ENCODE measurements at places on chromosomes 7 and 10. TPM values are rescaled to one million over a fixed set of nuclear protein-coding genes. Genes with fewer than 3 reads are reported as not detected.

Gene CDK6
- total RNA-seq, result 18.9 TPM

Gene LRRC4
- 2.4 TPM for total RNA-seq

Gene CCDC146
- 6.9 TPM for total RNA-seq

Gene GPRIN2
- total RNA-seq, result not detected

Gene NRP1
- 184 TPM for total RNA-seq

GRCh38 chr10:110003524-110003885, 4.3 kb upstream of the ADD3 start:
- DNase-seq, result no peak

DNA sequence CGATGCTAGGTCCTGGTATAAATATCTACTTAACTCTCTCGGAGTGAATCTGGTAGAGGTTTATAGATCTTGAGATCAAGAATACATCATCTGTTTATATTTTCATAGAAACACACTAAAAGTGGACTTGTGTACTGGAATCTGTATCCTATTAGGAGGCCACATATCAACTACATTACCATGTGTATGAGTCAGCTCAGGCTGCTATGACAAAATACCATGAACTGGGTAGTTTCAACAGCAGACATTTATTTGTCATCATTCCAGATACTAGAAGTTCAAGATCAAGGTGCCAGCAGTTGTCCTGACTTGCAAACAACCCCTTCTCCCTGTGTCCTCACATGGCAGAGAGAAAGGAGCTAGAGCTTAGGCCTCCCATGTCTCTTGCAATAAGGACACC, 113.9 kb upstream of the PFKP start:
- DNase-seq, result no peak

GRCh38 chr10:77007834-77008233, 629.8 kb downstream of the KCNMA1 start:
- DNase-seq, result no peak

DNA sequence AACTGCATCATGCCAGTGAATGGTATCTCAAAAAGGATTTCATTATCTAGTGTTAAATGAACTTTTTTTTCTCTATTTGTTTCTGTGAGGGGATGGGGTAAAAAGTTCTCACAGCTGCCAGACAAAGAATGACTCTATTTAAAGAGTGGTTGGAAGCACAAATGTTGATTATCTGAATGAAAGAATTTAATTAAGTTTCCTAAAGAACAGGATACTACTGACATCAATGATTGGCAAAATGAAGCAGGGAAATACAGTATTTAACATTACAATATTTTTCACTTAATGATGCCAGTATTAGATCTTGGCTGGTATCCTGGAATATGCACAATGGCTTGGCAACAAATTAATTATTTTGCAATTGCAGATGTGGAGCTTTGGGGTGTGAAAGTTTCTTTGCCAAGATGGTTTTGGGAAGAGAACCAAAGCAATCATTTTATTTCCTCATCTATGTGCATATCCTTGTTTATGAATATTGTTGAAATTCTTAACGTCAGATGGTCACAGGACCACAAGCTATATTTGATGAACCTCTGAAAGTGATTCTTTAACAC, 336.8 kb downstream of the ARL4A start:
- DNase-seq, result no peak

GRCh38 chr10:122245136-122245535, 26.0 kb upstream of the BTBD16 start:
- no peak for DNase-seq

GRCh38 chr10:95694665-95695064, 938 bp upstream of the TCTN3 start:
- DNase-seq, result no peak

DNA sequence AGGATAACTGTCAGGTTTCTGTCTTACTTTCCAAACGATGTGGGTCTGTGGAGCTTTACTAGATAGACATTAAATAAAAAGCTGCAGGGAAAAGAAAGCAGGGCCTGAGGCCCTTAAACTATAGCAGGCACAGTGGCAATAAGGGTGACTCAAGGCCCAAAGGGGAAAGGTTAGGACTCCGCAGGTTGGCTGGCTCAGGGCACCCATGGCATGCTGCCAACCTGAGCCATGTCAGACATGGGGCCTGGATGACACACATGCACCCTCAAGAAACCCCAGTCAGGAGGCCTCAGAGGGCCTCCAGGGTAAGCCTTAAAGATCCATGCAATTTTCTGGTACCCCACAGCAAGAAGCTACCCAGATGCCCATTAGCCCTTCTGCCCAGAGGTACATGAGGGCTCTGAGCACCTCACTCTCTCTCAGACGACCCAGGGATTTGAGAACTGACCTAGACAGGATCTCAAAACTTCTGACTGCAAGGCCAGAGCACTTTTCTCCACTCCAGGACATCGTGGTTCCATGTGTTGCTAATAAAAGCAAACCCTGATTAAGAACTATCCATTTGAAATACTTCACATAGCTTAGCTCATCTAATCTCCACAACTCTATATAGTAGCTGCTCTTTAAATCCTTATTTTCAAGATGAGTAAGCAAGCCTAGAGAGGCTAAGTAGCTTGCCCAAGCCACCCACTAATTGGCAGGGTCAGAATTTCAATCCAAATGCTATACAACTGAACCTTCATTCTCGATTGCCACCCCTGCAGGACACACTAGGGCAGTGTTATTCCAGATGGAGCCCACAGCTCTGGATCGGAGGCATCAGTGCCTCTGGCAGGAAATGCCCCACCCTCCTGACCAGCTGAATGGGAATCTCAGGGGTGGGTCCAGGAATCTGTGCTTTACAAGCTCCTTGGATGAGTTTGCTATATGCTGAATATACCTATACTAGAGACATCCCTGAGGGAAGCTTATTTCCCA, 132.5 kb upstream of the EFCAB10 start:
- DNase-seq, result no peak

DNA sequence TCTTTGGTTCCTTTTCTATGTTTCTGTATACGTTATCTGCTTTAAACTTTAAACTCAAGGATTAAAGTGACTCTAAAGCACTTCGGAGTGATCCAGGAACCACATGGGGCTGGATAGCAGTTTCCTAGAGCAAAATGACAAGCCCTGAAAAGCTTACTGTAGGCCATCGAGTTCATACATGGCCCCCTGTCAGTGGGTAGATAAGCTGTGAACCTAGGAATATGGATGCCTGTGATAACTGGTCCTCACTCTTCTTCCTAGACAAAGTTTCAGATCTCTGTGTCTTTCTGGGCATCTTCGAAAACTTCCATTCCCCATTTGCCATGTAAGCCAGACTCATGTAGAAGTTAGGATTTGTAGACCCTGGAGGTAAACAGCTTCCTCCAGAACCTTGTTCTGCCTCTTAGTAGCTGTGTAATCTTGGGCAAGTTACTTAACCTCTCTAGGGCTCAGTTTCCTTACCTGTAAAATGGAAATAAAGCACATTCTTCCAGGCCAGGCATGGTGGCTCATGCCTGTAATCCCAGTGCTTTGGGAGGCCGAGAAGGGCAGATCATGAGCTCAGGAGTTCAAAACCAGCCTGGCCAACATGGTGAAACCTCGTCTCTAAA, 49.3 kb upstream of the KMT2E start:
- DNase-seq, result no peak

Measured in omental fat pad (tissue), 4 donors.